Activated effector memory CD4-positive, alpha-beta T cell treated with Interleukin-2 at 50 U/mL for 16 hours (primary cell): ENCODE measurements at places on chromosomes 7 and 10.

DNA sequence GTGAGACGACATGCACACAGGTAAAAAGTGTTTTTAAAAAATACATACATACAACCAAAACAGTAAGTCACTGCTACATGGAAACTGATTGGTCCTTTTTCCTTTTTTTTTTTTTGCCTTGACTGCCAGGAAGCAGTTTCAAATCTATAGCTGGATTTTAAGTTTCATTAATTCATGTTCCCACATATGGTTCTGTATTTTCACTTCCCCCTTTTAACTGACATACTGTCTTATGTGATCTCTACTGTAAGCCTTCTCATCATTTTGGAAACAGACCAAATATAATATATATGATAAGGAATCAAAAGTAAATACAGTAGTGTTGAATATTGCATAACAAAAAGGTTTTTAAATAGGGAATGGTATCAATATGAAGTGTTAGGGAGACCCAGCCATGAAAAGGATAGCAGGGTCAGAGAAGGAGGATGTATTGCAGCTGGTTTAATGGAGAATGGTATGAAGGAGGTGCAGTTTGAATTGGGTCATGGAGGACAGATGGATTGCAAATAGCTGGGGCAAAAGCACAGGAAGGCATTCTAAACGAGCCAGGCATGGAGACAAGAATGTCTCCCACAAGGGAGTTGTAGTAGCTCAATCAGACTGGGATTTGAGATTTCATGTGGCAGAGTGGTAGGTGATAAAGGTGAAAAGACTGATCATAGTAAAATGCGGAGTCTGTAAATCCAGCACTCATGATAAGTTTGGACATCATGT, 5.4 kb downstream of the CAV1 start:
- no peak for DNase-seq

DNA sequence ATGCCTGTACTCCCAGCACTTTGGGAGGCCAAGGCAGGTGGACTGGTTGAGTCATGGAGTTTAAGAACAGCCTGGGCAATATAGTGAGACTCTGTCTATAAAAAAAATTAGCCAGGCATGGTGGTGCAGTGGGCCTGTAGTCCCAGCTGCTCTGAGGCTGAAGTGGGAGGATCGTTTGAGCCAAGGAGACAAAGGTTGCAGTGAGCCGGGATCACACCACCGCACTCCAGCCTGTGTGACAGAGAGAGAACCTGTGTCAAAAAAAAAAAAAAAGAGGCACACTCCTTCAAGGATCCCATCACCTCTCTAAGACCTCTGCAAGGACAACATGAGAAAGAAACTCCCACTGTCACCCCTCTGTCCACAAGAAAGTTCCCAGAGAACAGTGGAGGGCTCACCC, 4.4 kb downstream of the NAT16 start:
- no peak for DNase-seq

DNA sequence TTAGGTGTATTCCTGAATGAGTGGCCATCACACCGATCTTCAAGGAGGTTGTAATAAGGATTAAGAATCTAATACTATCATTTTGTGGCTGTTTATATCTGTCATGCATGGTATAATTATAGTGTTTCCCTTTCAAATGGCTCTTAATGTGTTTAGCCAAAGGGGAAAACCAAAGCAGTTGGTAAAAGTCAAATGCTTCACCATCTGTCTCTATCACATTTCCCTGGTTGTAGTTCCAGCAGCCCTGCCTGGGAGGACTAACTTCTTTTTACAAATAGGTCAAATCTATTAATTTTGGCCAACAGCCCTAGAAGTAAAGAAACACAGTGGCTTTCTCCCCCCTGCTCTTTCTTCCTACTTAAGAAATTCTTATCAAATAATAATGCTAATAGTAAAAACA, 56.7 kb downstream of the ZNF365 start:
- no peak for DNase-seq

DNA sequence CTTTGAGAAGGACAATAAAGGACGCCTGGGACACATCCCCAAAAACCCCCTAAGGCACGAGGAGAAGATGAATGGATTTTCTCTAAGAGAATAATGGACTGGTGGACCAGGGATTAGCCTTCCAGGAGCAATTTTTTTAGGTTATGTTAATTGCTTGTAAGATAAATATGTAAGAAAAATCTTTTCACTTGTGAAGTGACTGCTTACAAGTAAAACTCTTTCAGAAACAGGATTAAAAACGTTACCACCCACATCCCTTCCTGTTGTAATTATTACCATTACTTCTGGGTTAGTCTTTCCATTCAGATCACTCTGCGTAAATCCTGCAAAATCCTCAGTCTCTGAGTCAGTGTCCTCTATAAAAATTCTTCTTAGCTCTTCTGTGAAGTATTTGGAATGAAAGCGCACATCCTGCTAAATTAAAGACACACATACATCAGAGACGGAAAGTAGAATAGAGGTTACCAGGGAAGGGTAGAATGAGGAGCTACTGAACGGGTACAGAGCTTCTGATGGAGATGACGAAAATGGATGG, 34.3 kb downstream of the CDCA7L start:
- no peak for DNase-seq

DNA sequence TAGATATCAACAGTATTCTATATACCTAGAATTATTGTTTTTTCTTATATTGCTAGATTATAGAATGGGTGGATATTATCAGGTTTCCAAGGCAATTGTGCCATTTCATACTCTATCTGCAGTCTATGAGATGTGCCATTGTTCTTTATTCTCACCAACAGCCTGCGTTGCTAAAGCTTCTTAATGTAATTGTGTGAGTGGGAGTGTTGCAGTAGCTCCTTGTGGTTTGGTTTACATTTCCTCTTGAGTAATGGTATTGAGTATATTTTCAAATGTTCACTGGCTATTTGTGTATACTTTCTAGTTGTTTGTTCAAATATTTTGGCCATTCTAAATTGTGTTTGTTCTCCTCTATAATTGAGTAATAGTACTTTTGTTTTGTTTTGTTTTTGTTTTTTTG, 199.2 kb downstream of the TFEC start:
- no peak for DNase-seq

GRCh38 chr10:121994429-121994941, 5.5 kb downstream of the TACC2 start:
- no peak for DNase-seq

- no peak for DNase-seq
These were observed 155.2 kb upstream of the NRP1 start for GRCh38 chr10:33489501-33490176.

DNA sequence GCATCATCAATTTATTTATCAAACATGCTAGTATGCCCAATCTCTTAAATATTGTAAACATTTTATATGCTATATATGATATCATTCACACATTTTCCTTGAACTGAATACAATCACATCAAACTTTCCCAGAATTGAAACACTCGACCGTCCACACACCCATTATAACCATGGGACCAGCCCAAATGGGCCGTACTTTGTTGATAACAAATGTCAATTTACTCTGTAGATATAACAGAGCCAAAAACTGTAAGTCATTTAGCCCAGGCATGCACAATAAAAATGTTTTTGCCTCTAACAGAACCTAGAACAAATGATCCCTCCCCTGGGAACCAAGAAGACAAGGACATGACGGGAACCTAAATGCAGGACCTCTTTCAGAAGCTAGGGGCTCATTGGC, 683 bp upstream of the ANKRD22 start:
- DNase-seq, result no peak

DNA sequence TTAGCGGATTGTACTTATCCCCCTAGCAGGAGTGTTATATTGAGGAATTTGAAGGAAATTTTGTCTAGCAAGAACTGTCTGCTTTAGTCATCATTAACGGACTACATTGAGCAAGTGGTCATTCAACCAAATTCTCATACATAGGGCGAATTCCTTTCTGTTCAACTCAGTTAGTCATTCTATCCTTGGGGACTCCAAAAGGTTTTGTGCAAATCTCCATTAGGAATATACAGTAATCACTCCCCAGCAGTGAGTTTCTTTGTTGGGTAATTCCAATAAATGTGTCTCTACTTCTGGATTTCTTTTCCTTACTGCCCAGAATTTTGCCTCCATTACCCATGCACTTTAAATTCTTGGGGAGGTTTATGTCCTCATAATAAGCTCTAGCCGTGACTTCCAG, 51.1 kb downstream of the EPDR1 start:
- no peak for DNase-seq

DNA sequence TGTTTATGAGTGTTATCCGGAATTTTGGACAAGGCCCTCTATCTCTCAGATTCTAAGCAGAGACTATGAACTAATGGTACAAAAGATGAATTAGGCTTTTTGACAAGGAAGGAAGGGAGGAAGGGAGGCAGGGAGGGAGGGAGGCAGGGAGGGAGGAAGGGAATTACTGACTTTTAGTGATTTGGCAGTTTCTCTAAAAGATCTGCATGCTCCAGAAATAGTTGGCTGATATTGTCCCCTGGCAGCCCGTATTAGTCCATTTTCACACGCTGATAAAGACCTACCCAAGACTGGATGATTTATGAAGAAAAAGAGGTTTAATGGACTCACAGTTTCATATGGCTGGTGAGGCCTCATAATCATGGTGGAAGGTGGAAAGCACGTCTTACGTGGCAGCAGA, 1093.5 kb downstream of the NRG3 start:
- no peak for DNase-seq

- no peak for DNase-seq
These were observed 482.0 kb upstream of the MGMT start for GRCh38 chr10:128985036-128985435.

DNA sequence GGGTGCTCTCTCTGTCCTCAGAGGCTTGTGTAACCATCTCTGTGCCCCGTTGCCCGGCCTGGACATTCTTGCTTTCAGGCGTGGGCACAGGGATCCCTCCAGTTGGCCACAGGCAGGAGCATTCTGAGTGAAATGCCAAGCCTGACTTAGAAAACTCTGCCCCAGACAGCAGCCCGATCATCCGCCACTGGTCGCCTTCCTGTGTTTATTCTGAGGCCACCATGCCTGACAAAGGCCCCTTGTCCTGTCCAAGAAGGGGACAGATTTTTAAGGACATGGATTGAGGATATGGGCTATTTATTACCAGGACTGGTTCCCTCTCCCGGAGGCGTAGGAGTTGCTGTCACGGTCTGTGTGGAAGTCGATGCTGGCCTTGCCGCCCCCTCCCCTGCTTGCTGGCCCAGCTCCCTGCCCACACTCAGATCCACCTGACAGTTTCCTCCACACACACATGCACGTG, 54.3 kb downstream of the SPOCK2 start:
- no peak for DNase-seq

DNA sequence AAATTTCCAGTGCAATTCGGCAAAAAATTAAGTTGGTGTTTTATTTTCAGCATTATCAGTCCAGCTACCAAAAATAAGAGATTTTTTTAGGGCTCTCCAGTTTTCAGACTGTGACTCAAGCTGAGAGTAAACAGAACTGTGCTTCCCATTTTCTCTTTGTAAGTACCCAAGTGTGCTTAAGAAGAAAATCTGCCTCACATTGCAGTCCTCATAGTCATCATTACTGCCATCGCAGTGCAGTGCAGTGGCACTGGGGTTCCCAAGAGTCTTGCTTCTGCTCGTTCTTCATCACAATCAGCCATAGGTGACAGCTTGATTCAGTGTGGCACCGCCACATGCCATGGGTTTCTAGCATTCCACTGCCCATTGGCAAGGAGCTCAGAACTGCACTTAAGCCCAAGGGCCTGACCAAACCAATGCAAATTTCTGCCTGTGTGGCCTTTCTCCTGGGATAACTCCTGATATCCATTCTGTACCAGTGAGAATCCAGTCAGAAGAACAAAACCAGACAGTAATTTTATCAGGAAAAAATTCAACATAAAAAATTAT, 25.6 kb upstream of the ERCC6 start:
- DNase-seq, result no peak

GRCh38 chr10:35188954-35189353, 62.3 kb downstream of the CREM start:
- no peak for DNase-seq

- no peak for DNase-seq
These were observed 260.7 kb downstream of the BMPER start for GRCh38 chr7:34165927-34166550.

- DNase-seq, result no peak
These were observed 215.8 kb upstream of the PFKP start for GRCh38 chr10:2851566-2851965.

GRCh38 chr7:49866910-49867309, 93.5 kb downstream of the VWC2 start:
- DNase-seq, result no peak

GRCh38 chr10:30072068-30072467, 12.7 kb upstream of the JCAD start:
- DNase-seq, result no peak

DNA sequence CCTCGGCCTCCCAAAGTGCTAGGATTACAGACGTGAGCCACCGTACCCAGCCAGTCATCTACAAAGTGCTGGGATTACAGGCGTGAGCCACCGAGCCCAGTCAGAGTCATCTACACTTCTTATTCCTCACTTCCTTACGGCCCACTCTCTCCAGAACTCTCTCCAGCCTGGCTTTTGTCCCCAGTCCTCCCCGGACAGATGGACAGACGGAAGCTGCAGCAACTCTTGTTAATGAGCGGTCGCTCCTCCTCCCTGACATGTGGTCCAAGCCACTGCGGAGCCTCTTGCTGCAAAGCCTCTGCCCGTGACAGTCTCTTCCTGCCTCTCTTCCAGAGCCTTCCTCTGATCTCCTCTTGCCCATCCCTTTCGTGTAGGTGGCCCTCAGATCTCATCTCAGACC, 45.9 kb downstream of the TMEM270 start:
- no peak for DNase-seq

DNA sequence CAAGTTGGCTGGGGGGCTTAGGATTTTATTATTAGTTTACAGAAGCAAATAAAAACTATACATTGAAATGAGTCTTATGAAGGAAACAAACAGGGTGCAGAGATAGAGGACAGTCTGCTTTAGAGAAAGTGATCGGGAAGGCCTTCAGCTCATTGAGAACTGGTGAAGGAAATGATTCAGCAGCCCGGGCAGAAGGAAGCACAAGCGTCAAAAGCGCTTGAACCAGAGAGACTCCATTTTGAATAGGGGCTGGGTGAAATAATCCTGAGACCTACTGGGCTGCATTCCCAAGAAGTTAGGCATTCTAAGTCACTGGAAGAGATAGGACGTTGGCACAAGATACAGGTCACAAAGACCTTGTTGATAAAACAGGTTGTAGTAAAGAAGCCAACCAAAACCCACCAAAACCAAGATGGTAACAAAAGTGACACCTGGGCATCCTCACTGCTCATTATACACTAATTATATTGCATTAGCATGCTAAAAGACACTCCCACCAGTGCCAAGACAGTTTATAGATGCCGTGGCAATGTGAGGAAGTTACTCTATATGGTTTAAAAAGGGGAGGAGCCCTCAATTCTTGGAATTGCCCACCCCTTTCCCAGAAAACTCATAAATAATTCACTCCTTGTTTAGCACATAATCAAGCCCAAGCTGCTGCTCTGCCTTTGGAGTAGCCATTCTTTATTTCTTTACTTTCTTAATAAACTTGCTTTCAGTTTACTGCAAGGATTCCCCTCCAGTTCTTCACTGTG, 83.1 kb upstream of the MPP7 start:
- DNase-seq, result no peak
